ENCODE measurements at places on chromosomes 4 and X.
A peak's percentile ranks its signal among the peaks of the same experiment; 100 is the strongest.

- DNase-seq: no peak
Observed at GRCh38 chr4:139522457-139522856, 33.6 kb downstream of the SETD7 start.

DNA sequence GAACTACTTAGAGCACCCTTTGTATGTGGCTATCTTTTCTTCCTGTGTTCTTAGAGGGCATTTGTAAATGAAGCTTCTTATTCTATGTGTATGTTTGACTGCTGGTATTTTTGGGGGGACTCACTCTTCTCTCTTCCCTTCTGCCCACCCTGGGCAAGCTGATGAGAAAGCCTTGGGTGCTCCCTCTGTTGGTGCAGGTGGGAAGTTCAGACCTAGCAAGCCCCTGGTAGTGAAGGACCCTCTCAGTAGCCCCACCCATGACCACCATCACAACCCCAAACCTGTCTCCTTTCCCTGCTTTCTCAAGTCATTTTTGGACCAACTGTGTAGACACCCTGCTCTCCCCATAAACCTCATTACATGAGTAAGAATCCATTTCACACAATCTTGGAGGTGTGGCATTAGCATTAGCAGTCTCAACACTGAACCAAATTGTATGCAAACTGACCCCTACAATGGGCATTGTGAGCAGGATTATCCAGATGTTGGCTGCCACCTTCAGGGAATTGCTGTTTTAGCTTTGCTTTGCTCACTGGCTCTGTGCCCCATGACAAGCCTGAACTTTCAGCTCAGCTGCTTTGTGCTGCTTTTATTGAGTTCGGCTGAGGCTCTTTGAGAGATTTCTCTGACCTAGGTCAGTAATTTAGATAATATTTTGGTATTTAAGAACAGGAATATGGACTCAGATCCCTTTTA is 27.9 kb downstream of the TRIM61 start:
- no peak for DNase-seq

DNA sequence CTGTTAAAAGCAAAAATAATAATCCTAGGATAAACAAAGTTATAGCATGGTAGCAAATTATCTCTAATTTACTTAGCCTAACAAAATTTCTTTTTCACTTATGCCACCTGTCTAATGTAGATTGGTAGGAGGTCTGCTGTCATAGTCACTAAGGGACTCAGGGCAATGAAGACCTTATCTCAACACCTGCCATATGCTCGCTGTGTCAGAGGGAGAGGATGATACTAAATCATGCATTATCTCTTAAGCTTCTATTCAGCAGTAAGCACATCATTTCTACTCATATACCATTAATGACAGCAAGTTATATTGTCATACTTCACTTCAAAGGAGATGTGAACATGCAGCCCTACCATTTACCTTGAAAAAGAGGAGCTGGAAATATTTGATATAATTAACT is 44.1 kb downstream of the AFM start:
- no peak for DNase-seq

- DNase-seq: no peak
Observed at GRCh38 chr4:139461022-139461628, 7.2 kb downstream of the RAB33B start.

GRCh38 chr4:30744957-30745640 is 24.9 kb downstream of the PCDH7 start:
- DNase-seq: no peak

GRCh38 chrX:110795645-110796406 is at the start of gene CHRDL1:
CHRDL1 (minus strand) TSS chrX:110795817; CDS start chrX:110792181, 3,636 bp downstream.
- peak; percentile 42 for DNase-seq

- DNase-seq: no peak
Observed at GRCh38 chr4:142581881-142582280, 264.2 kb downstream of the INPP4B start.

GRCh38 chr4:67584496-67584895 is 26.0 kb downstream of the STAP1 start:
- no peak for DNase-seq

DNA sequence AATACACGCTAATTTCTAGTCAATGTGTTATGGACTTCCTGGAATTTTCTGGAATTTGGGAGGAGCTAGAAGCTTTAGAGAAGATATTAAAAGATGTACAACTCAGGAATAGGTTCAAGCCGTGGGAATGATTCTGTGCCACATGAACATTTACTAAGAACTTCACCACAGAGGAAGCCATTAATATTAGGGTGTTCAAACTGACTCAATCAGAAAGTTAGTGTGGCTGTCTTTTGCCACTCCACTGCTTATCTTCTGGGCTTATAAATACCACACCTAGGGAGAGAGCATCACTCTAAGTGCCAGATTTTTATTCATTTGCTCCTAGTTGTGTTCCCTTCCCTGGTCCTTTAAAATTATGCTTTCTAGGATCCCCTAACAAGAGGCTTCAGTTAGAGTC is 409.8 kb downstream of the KCTD8 start:
- no peak for DNase-seq

- no peak for DNase-seq
Observed at GRCh38 chr4:104750008-104750407, 255.3 kb upstream of the CXXC4 start.

- no peak for DNase-seq
Observed at GRCh38 chr4:176467001-176467400, 147.2 kb downstream of the SPCS3 start.

DNA sequence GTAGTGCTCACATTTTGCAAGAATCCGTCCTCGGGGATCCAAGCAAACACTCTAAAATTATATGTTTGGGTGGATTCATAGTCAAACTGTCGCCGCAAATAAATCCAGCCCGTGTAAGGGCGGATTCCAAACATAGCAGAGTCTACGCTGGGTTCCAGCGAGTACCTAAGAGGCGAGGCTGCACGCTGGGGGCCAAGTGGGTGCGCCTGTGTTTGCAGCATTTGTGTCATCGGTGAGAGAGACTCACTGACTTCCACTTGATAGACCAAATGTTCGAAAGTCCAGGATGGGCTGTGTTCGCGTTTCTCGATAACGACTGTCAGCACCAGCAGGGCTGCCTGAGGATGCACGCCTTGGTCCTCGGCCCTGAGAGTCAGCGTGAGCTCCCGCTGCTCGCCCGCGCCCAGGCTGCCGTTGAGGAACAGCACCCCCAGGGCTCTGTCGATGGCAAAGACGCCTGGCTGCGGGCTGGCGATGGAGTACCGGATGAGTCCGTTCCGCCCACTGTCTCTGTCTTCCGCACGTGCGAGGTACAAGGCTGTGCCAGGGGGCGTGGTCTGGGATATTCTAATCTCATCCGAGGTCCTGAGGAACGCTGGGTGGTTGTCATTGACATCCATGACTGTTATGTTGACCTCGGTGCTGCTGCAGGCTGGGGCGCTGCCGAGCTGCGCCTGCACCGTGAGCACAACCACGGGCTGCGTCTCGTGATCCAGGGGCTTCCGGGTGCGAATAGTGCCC is 158.7 kb downstream of the DCHS2 start:
- peak; percentile 18 for DNase-seq

- DNase-seq: no peak
Observed at GRCh38 chr4:80024335-80024734, 48.7 kb downstream of the ANTXR2 start.

DNA sequence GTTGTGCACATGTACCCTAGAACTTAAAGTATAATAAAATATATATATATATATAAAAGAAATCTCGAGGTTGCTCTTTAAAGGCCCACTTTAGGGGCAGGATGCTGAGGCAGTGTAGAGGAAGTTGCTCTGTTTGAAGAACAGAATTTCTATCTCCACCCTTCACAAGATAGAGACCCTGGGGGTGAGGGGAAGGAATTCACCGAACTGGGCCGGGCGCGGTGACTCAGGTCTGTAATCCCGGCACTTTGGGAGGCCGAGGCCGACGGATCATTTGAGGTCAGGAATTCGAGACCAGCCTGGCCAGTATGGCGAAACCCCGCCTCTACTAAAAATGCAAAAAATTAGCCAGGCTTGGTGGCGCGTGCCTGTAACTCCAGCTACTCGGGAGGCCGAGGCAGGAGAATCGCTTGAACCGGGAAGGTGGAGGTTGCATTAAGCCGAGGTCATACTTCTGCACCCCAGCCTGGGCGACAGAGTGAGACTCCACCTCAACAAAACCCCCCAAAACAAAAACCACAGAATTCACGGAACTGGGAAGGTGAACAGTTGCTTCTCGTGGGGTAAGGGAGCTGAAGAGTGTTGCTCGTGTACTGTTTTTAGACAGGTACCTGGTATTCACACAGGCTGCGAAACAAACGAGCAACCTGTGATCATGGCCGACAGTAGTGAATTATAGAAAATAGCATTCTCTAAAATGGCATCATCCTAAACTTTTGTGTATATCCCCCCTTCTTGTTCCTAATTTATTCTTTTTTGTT is 6.2 kb downstream of the PLAC8 start:
- no peak for DNase-seq

GRCh38 chr4:20612313-20612712 is 87.9 kb upstream of the PACRGL start:
- no peak for DNase-seq

- peak; percentile 49 for DNase-seq
Observed at GRCh38 chrX:13357925-13358324, 38.1 kb upstream of the ATXN3L start.

DNA sequence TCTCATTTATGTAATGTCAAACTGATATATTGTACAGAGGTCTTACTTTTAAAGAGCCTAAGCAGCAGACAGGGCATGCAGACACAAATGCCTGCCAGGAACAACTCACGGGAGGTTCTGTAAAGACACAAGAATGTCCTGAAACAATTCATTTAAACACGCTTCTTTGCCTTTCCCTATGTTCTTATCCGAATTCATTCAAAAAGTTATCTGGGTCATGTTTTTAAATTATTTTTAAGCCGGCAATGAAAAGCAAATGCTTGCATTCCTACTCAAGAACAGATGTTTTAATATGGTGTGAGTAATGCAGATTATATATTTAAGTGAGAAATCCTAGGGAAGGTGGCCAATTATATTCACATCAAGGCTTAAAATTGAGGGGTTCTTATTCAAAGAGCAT is 192.6 kb downstream of the PDGFC start:
- no peak for DNase-seq

GRCh38 chr4:7070729-7071511 is 3.1 kb upstream of the GRPEL1 start:
- peak; percentile 37 for DNase-seq

- DNase-seq: no peak
Observed at GRCh38 chr4:142566777-142567176, 279.3 kb downstream of the INPP4B start.

DNA sequence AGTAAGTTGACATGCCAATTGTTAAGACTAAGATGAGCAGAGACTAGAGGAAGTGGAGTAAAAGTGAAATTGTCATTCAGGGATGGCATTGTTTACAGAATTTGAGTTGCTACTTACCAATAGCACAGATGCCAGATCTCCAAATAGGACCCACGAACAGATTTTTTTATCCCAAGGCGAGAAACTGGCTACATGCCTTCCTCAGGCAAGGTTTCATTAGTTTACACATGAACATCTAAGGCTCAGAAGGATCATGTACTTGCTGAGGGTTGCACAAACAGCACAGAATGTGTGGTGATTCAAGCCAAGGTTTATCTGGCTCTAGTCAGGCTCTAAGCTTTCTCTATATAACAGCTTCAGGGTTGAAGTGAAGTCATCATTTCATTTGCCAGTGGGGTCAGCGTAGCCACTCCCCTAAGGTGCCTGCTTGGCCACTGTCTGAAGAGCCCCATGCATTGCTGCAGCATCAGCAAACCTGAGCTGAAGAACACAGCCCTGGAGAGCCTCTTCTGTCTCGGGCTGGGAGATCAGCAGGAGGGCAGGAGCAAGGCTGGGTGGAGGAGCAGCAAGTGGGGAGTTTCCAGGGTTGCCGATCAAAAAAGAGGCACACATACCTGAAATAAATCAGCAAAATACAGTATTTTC is 193.0 kb upstream of the LCORL start:
- DNase-seq: no peak

DNA sequence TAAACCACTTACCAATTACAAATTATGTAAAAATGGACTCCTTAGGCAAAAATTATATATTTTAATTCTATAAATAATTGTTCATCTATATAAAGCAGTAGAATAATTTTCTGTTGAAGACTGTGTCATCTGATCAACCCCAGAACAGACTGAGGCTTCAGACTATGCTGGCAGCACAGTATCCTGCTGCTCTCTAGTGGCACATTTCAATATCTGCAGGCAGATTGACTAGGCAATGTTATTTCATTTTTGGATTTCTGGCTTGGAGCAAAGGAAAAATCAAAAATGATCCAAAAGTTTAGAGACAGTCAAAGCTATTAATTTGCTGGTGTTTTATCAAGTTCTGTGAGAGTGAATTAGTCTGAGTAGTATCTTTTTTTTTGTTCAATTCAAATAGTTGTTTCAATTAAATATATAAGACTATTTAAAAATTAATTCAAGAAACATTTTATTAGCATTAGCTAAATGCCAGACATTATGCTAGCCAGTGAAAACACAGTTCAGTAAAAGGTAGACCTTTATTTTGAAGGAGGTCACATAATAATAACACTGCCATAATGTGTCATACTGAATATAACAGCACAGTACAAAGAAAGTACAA is 21.3 kb upstream of the SULT1E1 start:
- DNase-seq: peak; percentile 11

Data from NCI-H1105 (cell line).